ENCODE measurements at places on chromosomes 2 and 18.

GRCh38 chr2:200275295-200276013 lies 31.0 kb upstream of the SPATS2L start:
- no peak for DNase-seq

GRCh38 chr2:53127061-53127650 lies 640.4 kb upstream of the CHAC2 start:
- DNase-seq, result no peak

DNA sequence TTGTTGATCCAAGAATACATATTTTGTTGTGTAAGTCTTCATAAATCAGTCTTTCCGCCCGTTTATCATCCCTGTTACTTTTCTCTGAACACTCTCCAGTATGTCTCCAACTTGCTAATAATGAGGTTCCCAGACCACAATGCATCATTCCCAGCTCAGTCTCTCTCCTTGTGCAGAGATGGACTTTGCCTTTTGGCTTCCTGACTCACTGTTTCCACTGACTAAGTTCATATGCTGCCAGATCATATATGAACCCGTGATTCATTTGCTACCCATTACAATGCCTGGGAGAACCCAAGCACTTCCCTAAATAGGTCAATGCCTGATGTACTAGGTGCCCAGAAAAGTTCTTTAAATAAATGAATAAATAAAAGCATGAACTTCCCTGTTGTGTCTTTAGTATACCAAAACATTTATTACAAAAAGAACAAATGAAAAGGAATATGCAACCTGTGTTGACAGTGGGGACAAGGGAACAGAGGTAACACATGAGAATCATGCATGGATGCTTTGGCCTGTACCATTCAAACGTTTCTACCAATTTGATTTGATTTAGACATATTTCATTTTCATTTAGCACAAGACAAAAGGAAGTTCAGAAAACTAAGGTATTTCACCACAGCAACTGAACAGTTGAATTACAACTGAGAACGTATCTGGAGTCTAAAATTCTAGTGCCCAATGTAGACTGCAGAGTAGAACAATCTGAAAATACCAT lies 215.4 kb upstream of the HNRNPA3 start:
- no peak for DNase-seq

- no peak for DNase-seq
Observed at GRCh38 chr18:2138552-2138951, 432.8 kb downstream of the METTL4 start.

GRCh38 chr2:3192920-3193319 lies 184.7 kb downstream of the EIPR1 start:
- no peak for DNase-seq

- no peak for DNase-seq
Observed at GRCh38 chr2:109260116-109260855, 131.3 kb downstream of the SH3RF3 start.

- DNase-seq, result no peak
Observed at GRCh38 chr2:169734169-169734847, 676 bp downstream of the KLHL23 start.

DNA sequence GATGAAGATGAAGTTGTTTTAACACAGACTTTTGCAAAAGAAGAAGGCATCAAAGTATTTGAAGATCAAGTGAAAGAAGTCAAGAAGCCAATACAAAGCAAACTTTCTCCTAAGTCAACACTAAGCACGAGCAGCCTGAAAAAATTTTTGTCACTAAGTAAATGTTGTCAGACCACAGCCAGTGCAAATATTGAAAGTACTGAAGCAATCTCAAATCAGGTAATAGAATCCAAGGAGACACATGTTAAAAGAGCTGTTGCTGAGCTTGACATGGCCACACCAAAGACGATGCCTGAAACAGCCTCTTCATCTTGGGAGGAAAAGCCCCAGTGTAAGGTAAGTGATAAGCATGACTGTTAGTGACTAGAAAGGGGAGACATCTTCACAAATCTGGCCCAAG lies 75.1 kb downstream of the FSIP2 start:
- DNase-seq, result no peak

DNA sequence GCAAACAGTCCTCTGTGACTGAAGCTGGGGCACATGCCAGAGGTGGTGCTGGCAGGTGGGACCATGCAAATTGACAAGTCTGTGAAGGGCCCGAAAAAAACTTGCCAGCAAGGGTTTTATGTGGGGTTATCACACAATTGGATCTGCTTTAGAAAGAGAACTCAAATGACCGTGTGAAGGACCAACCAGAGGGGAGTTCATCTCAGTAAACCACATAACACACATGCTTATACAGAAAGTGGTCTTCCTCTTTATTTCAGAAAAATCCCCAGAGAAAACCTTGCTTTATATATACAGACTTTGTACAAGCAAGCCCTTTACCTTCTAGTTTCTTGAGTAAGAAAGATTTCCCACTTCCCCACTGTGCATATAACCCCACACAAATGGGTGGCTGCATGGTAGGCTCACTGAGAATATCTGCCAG lies 46.7 kb downstream of the KIDINS220 start:
- no peak for DNase-seq

Measured in cortex of kidney (tissue), 1 donor.